ENCODE measurements at places on chromosomes 13 and 19.
A peak's percentile ranks its signal among the peaks of the same experiment; 100 is the strongest.

- no peak for DNase-seq
Measured at GRCh38 chr13:30142486-30143211, 164.7 kb downstream of the KATNAL1 start.

DNA sequence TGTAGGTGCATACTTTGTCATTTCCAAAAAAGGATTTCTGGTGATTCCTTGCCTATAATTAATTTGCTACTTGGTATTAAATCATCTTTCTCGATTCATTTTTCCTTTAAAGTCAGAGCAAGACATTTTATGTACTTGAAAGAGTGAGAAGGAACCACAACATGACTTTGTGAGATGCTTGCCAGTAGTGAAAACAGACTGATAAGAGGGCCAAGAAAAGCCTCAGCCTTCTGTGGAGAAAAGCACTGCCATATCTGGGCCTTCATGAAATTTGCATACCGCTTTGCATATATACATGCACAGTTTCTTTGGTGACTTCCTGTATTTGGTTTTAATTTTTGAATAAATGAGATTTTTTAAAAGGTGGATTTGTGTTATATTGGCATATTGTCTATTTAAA, 128.4 kb downstream of the CDK8 start:
- DNase-seq, result no peak

GRCh38 chr19:8069096-8069973, 16.8 kb downstream of the CCL25 start:
- no peak for DNase-seq

- no peak for DNase-seq
Measured at GRCh38 chr13:59360108-59360507, 803.6 kb downstream of the DIAPH3 start.

DNA sequence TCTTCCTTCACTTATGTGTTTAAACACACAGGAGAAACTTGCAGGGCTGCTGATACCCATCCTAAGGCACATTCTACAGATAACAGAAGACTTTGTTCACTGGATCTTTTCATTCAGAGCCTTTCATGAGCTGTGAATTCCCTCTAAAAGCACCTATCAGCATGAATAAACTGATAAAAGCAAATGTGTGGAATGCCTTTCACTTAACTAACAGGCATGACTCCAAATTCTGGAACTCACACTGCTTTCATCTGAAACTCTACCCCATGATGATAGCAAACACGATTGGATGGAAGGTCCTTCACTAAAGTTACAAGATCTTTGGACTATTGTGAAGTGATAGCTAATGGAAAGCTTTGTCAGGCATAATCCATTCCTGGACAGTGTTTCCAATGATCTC, 457.3 kb downstream of the EFNB2 start:
- no peak for DNase-seq

DNA sequence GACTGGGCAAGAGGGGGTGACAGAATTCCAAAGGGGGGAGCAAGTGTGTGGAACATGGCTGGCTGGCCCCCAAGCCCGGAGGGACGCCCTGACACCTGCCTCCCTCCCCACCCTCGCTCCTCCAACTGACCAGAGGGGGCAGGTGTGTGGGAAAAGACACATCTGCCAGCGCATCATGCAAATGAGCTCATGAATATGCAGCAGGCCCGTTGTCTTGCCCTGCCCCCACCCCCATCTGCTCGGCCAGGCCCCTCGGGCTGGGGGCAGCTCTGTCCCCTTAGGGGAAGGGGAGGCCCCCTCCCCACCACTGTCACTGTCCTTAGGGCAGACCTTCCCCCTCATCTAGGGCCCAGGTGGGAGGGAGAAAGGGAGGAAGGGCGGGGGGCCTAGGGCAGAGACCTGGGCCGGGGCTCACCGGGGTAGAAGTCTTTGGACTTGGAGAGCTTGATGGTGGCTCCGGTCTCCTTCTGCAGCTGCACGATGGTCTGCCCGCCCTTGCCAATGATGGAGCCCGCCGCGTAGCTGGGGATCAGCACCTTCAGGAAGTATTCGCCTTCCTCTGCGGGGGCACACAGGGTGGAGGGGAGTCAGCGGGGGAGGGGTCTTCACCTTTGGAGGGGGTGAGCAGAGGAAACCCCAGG, 12.9 kb downstream of the NOVA2 start:
- DNase-seq, result no peak

DNA sequence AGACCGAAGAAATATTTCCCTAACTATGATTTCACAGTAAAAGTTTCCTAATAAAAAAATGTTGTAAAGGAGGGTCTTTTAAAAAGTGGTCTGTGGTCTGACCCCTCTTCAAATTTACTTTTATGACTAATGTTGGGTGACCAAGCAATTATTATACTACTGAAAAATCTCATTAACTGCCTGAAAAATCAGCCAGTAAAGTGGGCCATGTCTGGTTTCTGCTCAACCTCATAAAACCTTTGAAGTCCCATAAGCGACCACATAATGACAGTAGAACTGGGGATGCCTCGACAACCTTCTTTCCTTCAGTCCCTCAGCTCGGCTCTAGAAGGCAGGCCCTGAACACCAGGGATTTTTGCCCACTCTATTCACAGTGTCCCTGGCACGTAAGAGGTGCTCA, 434.3 kb downstream of the EFNB2 start:
- no peak for DNase-seq

DNA sequence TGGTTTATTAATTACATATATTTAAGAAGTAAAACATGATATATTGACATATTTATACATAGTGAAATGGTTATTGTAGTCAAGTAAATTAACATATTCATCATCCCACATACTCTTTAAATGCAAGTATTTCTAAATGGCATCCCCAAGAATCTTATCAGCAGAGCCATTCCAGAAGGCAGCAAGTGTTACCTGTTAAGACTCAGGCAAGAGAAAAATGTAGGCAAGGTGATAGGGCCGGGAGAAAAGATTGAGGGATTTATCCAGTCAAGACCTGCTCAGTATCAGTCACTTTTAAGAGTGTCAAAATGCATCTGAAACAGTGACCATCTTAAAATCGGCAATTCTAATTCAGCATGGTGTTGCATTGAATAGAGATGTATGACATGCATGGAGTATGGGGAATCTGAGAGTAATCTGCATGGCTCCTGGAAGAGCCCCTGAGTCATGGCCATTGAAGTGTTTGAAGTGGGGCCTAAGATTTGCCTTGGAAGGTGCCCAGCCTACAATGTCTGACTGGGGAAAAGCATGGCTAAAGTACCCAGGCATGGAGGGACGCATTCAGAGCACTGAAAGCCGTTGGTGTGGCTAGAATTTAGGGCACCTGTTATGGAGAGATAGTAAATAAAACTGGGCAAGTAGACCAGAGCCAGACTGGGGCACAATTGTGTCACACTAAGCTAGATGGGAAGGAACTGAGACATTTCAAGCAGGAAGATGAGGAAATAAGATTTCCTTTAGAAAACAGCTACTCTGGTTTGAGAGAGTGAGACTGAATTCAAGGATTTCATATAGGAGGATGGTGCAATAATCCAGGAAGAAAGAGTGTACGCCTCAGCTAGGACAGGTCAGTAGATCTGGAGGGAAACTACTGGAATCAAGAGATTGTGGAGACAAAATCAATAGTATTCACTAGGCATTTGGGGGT, 25.0 kb upstream of the C1QTNF9B start:
- DNase-seq, result no peak

GRCh38 chr19:32352241-32352630, 6.8 kb downstream of the ZNF507 start:
- DNase-seq, result no peak

DNA sequence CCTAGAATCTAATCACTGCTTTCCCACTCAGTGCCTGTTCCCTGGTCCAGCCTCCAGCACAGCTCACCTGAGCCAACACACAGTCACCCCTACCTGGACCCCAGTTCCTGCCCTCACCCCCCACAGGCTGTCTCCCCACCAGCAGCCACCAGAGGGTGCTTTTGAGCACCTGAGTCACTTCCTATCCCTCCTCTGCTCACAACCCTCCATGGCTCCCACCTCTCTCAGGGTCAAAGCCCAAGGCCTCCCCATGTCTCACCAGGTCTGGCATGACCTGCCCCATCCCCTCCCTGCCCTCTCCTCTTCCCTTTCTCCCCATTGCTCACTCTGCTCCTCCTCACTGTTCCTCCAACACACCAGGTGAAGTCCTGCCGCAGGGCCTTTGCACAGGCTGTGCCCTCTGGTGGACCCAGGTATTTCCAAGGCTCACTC, 7.1 kb upstream of the DPP9 start:
- peak; percentile 86 for DNase-seq

- no peak for DNase-seq
Measured at GRCh38 chr19:10782795-10783194, 53.2 kb downstream of the TMED1 start.

DNA sequence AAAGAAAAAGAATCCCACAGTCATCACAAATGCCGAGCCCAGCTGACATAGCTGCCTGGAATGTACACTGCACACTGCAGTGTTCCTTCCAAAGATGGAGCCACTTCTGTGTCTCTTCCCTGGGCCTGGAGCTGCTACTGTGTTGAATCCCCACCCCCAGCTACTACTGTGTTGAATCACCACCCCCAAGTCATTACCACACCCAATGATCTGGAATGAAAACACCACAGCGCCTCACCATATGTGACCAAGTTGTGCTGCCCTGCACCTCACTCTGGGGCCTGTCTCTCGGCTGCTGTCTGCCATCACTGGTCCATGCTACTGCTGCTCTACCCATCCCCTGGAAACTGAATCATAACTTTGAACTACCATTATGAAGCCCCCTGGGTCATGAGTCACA, 861.2 kb downstream of the UQCRFS1 start:
- no peak for DNase-seq

DNA sequence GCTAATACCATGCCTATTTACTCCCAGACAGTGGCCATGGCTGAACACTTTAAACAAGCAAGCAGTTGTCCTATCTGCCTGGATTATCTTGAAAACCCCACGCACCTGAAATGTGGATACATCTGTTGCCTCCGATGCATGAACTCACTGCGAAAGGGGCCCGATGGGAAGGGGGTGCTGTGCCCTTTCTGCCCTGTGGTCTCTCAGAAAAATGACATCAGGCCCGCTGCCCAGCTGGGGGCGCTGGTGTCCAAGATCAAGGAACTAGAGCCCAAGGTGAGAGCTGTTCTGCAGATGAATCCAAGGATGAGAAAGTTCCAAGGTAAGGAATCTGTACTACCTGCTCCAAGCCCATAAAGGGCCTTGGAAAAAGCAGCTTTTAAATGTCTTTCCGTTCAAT, 8.6 kb downstream of the RFPL4AL1 start:
- DNase-seq, result no peak

DNA sequence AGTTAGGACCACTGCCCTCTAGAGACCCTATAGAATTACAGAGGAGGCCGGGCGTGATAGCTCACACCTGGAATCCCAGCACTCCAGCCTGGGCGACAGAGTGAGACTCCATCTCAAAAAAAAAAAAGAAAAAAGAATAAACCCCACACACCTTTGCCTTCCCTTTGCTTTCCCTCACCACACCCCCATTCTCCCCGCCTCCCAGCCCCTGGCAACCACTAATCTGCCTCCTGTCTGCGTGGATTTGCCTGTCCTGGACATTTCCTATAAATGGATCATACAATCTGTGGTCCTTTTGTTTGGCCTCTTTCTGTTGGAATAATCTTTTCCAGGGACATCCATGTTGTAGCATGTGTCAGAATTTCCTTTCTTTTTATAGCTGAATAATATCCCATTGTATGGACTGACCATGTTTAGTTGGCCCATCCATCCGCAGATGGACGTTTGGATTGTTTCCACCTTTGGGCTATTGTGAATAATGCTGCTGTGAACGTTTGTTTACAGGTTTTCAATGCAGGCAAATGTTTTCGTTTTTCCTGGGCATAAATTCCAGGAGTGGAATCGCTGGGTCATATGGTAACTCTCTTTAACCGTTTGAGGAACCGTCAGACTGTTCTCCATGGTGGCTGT, 15.3 kb downstream of the NACC1 start:
- DNase-seq, result no peak

DNA sequence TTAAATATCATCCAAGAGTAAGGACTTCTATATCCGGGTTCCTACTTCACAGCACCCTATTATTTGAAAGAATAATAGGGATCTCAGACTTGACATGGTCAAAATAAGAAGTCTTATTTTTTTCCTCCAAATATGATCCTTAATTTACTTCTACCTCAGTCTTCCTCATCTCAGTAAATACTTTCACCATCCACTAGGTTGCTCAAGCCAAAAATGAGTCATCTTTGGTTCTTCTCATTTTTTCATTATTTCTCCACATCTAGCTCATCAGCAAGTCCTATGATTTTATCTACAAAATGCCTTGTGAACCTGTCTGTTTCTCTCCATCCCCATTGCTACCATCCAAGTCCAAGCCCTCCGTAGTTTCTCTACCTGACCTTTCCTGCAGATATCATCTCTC, 121.9 kb upstream of the GJB6 start:
- no peak for DNase-seq

- DNase-seq, result no peak
Measured at GRCh38 chr19:15249972-15250639, 17.9 kb upstream of the EPHX3 start.

GRCh38 chr19:13768510-13768909, 4.2 kb downstream of the MRI1 start:
- DNase-seq, result no peak

Measured in stimulated activated effector memory CD8-positive, alpha-beta T cell treated with anti-CD3 and anti-CD28 coated beads, Interleukin-12 subunit alpha, Interleukin-12 subunit beta, amount 100 ng/mL, for 72 hours (primary cell).